AG04450 (cell line): ENCODE measurements at places on chromosomes 2 and 18. TPM values are rescaled to one million over a fixed set of nuclear protein-coding genes. Genes with fewer than 3 reads are reported as not detected.

The NDC80 gene
- polyA plus RNA-seq = 6.4 and 10.2 TPM in 2 replicates

The CDK5R2 gene
- polyA plus RNA-seq = 0.04 and 0.05 TPM in 2 replicates

The GPR45 gene
- not detected in 2 replicates for polyA plus RNA-seq

The EML6 gene
- polyA plus RNA-seq = 0.12 and 0.30 TPM in 2 replicates

The NT5C1B gene
- polyA plus RNA-seq = not detected in 2 replicates

The MZT2B gene
- 76.7 and 101 TPM in 2 replicates for polyA plus RNA-seq

The GALNT13 gene
- polyA plus RNA-seq = not detected in 2 replicates

The GALR1 gene
- polyA plus RNA-seq = not detected in 2 replicates

The IL18R1 gene
- 2.0 and 2.5 TPM in 2 replicates for polyA plus RNA-seq

The CPO gene
- polyA plus RNA-seq = 0.12 TPM in 1 of 2 replicates, not detected in the other

The RND3 gene
- 533 and 627 TPM in 2 replicates for polyA plus RNA-seq

The MZT2A gene
- polyA plus RNA-seq = 30.9 and 31.7 TPM in 2 replicates

The STPG4 gene
- polyA plus RNA-seq = 0.05 and 0.14 TPM in 2 replicates

The AQP12A gene
- not detected in 2 replicates for polyA plus RNA-seq

The POMC gene
- polyA plus RNA-seq = not detected in 2 replicates

The OTOS gene
- not detected in 2 replicates for polyA plus RNA-seq

The AGXT gene
- not detected in 2 replicates for polyA plus RNA-seq

The TRIM43 gene
- not detected in 2 replicates for polyA plus RNA-seq

The ABCB11 gene
- polyA plus RNA-seq = not detected in 2 replicates

The CYP26B1 gene
- 0.01 and 0.04 TPM in 2 replicates for polyA plus RNA-seq

The MRPL33 gene
- 97.7 and 137 TPM in 2 replicates for polyA plus RNA-seq

The CTAGE1 gene
- polyA plus RNA-seq = 0.05 TPM in 1 of 2 replicates, not detected in the other

The FABP1 gene
- not detected in 2 replicates for polyA plus RNA-seq
